ENCODE measurements at places on chromosomes 5 and 9. TPM values are rescaled to one million over a fixed set of nuclear protein-coding genes. Genes with fewer than 3 reads are reported as not detected.

DNA sequence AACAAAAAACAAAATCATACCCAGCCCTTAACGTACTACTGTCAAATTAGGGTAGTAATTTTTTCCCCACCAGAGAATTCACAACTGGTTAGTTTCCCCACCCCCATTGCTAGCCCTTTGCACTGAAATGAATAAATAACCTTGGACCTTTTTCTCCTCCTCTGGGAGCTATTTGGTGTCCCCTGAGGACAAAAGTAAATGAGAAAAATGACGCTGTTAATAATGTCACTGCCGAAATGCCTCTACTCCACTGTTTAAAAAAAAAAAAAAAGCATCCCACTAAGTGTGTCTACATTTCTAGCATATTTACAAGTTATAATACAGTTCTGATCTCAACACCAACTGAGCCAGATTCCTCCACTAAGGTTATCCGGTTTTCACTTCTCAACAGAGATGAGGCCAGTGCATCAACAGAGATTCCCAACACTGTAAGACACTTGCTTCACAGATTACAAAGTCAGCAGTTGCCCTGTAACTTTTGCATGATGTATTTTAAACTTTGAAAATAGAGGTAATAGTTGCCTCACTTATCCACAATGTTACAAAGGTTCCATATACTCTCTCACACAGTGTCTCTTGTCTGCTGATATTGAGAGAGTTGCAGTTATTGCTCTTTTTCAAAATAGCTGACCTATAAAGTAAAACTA, 5.1 kb upstream of the NFIB start:
- DNase-seq, result no peak

DNA sequence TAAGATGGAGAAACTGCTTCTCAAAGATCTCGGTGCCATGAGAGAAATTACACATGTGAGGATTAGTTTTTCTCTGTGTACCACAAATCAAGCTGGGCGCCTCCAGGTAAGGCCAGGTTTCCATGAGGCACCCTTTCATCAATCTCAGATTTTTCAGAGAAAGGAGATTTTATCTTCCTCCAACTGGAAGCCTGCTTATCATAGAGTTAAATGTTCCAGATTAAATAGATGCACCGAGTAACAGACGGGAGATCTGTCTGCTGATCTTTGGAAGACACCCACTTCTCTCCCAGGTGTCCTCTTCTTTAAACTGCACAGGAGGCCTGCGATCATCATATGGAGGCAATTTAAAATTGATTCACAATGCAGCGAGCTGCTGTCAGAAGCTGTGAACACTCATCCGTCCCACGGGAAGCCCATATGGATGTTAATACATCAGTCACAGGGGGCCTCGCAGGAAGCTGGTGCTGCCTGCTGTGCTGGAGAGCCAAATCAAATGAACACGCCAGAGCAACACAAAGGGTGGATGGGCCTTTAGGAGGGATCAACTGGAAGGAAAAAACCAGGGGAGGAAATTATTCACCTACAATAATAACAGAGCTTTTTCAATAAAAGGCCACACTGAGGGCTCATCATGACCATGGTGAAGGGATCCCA, 93.3 kb downstream of the TLE1 start:
- DNase-seq, result no peak

The SPATA31A3 gene
- not detected for total RNA-seq

The LYRM7 gene
- total RNA-seq, result 12.2 TPM

All from RPMI7951 (cell line).